SW 1271 (cell line): ENCODE measurements at places on chromosomes 16 and 17.

- peak; percentile 55 for DNase-seq
These were observed 44.4 kb upstream of the MED13 start for GRCh38 chr17:62109378-62109902.

DNA sequence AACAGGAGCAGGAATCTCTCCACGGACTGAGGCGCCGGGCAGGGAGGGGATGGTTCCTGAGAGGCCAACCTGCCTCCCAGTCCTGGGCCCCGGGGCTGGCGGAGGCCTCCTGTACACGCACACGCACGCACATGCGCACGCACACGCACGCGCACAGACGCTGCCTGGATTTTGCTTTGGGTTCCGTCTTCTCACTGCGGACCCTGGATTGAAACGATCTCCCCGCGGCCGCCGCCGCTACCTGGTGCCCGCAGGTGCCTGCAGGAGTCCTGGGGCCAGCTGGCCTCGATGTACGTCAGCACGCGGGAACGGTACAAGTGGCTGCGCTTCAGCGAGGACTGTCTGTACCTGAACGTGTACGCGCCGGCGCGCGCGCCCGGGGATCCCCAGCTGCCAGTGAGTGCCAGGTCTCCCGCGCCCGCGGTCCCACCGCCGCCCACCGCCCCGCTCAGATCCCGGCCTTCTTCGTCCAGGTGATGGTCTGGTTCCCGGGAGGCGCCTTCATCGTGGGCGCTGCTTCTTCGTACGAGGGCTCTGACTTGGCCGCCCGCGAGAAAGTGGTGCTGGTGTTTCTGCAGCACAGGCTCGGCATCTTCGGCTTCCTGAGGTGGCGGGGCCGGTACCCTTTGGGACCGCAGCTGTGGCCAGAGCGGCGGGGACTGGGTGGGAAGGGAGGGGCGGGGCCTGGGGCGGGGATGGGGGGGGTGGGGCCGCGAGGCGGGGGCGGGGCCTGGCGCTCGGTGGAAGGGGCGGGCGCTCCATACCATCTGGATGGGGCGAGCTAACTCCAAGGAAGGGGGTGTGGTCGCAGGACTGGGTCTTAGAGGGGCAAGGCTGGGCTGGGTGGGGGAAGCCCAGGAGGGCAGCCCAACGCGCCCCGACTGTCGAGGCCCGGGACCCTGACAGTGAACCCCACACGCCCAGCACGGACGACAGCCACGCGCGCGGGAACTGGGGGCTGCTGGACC is 12.3 kb downstream of the CES4A start:
- peak; percentile 17 for DNase-seq

GRCh38 chr17:42906772-42907446 is 6.3 kb downstream of the G6PC1 start:
- no peak for DNase-seq

GRCh38 chr16:85908889-85909589 is 10.1 kb downstream of the IRF8 start:
- DNase-seq: no peak

GRCh38 chr17:19372011-19372370 is 6.3 kb upstream of the MAPK7 start:
- no peak for DNase-seq

DNA sequence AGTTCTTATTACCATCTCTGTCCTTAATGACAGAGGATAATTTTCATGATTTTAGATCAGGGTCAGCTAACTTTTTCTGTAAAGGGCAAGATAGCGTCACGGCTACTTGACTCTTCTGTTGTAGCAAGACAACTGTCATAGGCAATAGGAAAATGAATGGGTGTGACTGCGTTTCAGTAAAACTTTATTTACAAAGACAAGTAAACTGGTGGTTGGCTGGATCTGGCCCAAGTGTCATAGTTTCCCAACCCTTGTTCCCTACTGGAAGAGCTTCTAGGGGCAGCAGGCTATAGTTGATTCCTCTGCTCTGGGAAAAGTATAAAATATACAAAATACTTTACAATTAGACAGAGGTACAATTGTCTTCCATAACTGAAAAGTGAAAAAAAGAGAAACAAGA is 50.6 kb upstream of the VPS4A start:
- no peak for DNase-seq

GRCh38 chr17:4895657-4896331 is 3.5 kb upstream of the C17orf107 start:
- DNase-seq: no peak

- no peak for DNase-seq
These were observed 858 bp downstream of the MMD start for GRCh38 chr17:55420776-55421178.

- no peak for DNase-seq
These were observed 4.8 kb downstream of the ABCA10 start for GRCh38 chr17:69223809-69224208.

GRCh38 chr16:86391486-86391885 is 118.8 kb upstream of the FOXF1 start:
- no peak for DNase-seq

DNA sequence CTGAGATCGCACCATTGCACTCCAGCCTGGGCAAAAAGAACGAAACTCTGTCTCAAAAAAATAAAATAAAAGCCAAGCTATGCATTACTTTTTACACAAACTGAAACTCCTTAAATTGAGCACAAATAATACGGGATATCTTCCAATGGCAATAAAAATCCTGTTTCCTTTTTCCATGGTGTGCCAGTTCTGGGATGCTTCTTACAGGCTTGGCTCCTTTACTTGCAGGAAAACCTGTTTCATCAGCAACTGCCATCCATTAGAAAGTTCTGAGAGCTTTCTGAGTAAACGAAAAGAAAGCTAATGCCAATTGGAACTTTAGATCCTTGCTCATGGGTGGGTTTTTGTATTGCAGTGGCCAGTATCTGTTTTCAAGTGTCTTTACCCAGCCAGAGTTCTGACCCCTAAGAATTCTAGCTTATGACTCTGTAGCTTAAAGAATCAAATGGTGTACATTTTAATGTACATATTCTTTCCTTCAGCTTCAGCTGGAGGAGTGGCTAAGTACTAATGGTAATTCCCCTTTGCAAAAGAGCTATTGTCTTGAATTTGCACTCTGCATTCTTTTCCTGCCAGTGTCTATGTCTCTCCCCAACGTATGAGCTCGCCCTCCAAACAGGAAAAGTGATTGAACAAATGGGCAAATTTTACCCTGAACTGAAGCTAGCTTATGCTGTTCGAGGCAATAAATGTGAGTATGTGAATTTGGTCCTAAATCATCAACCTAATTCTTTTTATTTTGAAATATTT is 21.5 kb upstream of the DDX19A start:
- no peak for DNase-seq

DNA sequence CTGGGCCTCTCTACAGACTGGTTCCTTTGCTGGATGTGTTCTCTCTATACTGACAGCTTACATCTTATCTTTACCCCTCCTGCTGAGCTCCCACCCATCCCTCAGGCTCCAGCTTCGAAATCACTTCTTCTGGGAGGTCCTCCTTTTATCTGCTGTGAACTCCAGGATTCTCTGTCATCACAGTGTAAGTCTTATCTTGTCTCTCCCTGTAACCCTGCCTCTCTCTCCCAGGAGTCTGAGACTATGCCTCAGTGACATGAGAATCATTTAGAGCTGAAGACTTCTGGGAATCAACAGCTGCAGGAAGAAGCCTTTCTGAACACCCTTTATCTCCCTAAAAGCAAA is 148.1 kb upstream of the HS3ST3A1 start:
- no peak for DNase-seq

- DNase-seq: no peak
These were observed 7.5 kb downstream of the NPTX1 start for GRCh38 chr17:80468781-80469493.

- no peak for DNase-seq
These were observed 36.7 kb downstream of the SMG6 start for GRCh38 chr17:2266865-2267228.

- DNase-seq: no peak
These were observed 296.6 kb downstream of the WWOX start for GRCh38 chr16:78396046-78396445.

DNA sequence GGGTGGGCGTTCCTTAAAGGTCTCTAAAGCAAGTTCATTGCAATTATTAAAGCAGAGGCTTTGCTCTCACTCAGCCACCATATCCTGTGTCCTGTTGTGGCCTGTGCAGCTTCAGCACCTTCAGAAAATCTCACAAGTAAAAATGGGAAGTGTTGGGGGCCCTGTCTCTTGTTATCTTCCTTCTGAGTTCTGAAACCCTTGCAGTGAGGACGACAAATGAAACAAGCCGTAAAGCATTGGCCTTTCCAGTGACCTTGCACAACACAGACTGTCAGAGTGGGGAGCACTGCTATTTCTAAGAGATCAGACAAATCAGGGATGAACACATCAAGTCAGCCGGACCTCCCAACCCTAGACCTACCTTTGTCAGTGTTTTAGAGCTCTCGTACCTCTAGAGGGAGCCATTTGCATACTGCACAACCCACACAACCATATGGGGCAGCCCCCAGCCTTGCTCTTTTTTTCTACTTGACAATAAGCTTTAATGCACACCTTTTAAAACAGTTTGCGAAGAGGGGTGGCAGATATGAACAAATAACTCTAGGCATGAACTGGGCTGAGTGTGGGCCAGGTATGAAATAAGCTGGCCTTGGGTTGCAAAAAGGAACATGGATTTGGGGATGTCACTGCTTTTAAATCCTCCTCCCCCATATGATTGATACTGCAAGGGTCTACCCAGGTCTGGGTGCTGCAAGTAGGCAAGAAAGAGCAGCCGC is 89.8 kb downstream of the KATNIP start:
- DNase-seq: peak; percentile 36

DNA sequence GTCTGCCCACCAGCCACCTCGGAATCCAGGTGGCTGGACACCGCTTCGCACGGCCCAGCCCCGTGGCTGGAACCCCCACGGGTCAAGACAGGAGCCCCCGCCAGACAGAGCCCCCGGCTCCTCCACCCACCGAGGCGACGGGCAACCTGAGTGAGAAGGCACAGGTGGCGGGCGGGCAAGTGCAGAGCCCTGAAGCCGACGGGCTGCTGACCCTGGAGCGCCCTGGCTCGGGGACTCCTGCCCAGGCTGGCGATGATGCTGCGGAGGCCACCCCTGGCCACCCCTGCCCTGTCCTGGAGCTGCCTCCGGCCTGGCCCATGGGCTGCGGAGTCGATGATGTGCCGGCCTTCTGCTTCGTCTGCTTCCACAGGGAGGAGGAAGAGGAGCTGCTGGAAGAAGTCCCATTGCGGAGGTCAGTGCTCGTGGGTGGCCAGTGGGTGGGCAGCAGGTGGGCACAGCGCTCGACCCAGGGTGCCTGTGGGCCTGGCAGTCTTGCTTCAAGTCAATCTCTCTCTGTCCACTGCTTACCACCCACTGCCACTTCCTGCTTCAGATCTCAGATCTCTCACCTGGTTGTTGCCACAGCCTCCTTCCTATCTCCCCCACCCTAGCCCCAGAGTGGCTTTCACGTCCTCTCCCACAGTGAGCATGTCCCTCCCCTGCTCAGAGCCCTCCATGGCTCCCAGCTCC is 33.1 kb upstream of the SBK1 start:
- no peak for DNase-seq

DNA sequence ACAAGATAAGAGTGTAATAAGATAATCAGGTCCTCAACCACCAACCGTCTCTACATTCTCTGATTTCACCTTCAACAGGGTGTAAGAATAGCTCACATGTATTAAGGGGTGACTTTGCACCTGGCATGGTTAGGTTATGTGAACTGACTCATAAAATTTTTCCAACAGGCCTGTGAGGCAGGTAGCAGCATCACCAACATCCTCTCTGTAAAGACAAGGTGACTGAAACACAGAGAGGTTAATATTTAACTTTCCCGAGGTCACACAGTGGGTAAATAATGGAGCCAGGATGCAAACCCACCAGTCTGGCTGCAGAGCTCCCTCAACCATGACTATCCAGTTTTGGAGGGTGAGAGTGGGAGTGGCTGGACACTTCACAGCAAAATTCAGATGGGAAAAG is 317.2 kb downstream of the C16orf95 start:
- DNase-seq: no peak

- DNase-seq: no peak
These were observed 11.9 kb upstream of the CD300E start for GRCh38 chr17:74635418-74635817.

DNA sequence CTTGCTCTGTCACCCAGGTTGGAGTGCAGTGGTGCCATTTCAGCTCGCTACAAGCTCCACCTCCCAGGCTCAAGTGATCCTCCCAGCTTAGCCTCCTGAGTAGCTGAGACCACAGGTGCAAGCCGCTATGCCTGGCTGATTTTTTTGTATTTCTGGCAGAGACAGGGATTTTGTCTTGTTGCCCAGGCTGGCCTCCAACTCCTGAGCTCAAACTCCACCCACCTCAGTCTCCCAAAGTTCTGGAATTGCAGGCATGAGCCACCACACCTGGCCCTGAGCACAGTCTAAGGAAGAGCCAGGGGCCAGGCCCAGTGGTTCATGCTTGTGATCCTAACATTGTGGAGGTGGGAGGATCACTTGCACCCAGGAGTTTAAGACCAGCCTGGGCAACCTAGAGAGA is 21.8 kb upstream of the BCO1 start:
- no peak for DNase-seq

DNA sequence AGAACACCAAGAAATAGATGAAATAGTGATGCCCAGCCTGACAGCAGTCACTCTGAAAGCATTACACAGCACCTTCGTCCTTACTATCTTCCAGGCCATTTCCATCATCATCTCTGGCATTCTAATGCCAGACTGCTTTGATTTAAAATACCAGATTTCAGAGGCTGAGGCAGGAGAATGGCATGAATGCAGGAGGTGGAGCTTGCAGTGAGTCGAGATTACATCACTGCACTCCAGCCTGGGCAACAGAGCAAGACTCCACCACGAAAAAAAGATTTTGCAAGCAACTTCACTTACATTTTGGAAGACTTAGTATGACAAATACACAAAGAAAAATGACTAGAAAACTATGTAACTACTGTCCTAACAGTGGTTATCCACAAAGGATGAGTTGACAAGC is 244.0 kb downstream of the CPPED1 start:
- DNase-seq: no peak

DNA sequence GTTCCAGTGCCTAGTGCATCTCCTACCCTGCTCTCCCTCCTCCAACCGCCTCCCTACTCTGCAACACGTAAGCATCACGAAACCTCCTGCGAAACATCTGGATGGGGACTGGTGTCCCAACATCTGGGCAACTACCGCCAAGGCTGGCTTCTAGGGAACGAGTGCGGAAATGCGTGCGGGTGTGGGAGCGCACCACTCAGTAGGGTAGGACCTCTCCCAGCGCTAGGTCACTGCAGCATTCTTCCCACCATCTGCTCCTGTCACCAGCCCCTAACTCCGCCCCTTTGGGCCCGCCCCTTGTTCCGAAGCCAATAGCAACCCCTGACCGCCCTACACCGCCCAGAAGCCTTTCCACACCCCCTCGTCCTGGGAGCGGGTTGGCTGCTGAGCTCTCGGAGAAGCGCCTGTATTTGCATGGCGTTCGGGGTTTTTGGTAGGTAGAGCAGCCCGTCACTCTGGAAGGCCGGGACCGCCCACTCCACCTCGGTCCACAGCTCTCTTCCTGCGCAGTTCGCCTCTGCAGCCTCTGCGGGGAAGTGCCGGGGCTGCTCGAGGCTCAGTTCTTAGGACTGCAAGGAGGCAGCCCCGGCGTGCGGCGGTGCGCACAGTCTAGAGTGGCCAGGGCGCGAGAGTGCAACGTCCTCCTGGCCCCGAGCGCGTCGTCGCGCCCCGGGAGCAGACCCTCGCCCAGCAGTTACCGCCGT is at the start of gene HS3ST3B1:
Gene HS3ST3B1 (plus strand): TSS at position 507 of the 704 bp plus-strand sequence. CDS start 438 bp downstream, outside the sequence.
- peak; percentile 99 for DNase-seq

GRCh38 chr16:88920618-88921590 is 54.4 kb upstream of the PABPN1L start:
- DNase-seq: no peak
